ENCODE measurements at places on chromosomes 12 and 14. TPM values are rescaled to one million over a fixed set of nuclear protein-coding genes. Genes with fewer than 3 reads are reported as not detected.

- no peak overlapping the region for H3K27ac ChIP-seq
- H3K4me3 ChIP-seq = no peak overlapping the region
- H3K27me3 ChIP-seq = no peaks in the 10 kb centered on the region
- peaks cover 15% of the 10 kb centered on the region for H3K4me1 ChIP-seq
Measured at GRCh38 chr12:104602406-104602805, 145.7 kb downstream of the CHST11 start.

DNA sequence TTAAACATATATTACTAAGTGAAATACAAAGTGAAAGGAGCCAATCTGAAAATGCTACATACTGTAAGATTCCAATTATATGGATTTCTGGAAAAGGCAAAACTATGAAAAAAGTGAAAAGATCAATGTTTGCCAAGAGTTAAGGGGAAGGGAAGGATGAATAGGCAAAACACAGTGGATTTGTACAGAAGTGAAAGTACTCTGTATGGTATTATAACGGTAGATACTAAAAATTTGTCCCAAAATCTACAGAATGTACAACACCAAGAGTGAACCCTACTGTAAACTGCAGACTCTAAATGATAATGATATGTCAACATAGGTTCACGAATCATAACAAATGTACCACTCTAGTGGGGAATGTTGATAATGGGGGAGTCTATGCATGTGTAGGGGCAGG, 17.8 kb downstream of the EEA1 start:
- no peaks in the 10 kb centered on the region for H3K4me1 ChIP-seq
- no peak overlapping the region for H3K4me3 ChIP-seq
- H3K27me3 ChIP-seq = no peaks in the 10 kb centered on the region
- H3K36me3 ChIP-seq = no peaks in the 10 kb centered on the region

GRCh38 chr12:45290216-45290605, 74.3 kb downstream of the ANO6 start:
- peaks cover 2% of the 10 kb centered on the region for H3K4me1 ChIP-seq
- H3K36me3 ChIP-seq = no peaks in the 10 kb centered on the region
- H3K27ac ChIP-seq = peak overlapping the region; percentile 2

DNA sequence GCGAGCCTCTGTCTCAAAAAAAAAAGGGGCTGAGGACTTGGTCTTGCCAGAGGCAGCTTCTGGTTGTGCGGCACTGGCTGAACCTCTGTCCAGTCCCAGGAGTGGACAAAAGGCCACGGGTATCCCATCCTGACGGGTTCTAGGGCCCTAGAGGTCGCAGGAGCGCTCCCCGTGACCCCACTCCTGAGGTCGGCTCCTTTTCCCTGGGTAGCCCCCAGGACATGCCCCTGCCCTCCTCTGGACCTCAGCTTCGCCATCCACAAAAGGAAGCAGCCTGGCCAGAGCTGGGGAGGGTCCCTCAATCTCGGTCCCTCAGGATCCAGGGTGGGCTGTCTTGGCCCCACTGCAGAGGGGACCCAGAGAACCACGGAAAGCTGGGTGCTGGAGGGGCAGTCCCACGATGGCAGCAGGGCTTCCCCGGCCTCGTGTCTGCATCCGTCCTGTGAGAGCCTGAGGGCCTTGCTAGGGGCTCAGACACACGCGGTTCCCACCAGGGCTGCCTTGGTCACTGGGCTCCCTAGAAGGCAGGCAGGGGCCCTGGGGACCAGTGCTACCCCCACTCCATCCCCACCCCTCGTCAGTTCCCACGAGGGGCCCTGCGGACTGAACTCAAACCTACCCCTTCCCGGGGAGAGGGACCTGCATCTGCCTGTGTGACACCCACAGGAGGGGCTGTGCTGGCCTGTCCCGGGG, 31.1 kb downstream of the ASCL4 start:
- H3K36me3 ChIP-seq = no peaks in the 10 kb centered on the region
- no peak for DNase-seq
- H3K4me3 ChIP-seq = no peak overlapping the region
- H3K27me3 ChIP-seq = no peaks in the 10 kb centered on the region
- no peak overlapping the region for H3K27ac ChIP-seq
- H3K4me1 ChIP-seq = no peaks in the 10 kb centered on the region

DNA sequence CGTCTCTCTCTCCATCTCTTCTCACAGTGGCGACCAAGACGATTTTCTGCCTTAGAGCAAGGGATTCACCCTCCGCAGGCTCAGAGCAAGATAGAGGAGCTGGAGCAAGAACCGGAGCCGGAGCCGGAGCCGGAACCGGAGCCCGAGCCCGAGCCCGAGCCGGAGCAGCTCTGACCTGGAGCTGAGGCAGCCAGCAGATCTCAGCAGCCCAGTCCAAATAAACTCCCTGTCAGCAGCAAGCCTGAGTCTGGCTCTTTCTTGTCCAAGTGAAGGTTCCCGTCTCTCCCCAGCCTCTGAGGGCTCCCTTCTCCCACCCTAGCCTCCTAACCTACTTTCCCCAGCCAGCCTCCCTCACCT, 5.9 kb downstream of the LAG3 start:
- peak; percentile 59 for DNase-seq
- H3K27me3 ChIP-seq = no peaks in the 10 kb centered on the region
- no peak overlapping the region for H3K4me3 ChIP-seq
- H3K27ac ChIP-seq = peak overlapping the region; percentile 47

GRCh38 chr12:49332891-49333371, 4.1 kb downstream of the C1QL4 start:
- peaks cover 36% of the 10 kb centered on the region for H3K27me3 ChIP-seq
- H3K36me3 ChIP-seq = no peaks in the 10 kb centered on the region
- H3K4me1 ChIP-seq = peaks cover 11% of the 10 kb centered on the region
- H3K4me3 ChIP-seq = no peak overlapping the region
- H3K27ac ChIP-seq = no peak overlapping the region
- peak; percentile 3 for DNase-seq

DNA sequence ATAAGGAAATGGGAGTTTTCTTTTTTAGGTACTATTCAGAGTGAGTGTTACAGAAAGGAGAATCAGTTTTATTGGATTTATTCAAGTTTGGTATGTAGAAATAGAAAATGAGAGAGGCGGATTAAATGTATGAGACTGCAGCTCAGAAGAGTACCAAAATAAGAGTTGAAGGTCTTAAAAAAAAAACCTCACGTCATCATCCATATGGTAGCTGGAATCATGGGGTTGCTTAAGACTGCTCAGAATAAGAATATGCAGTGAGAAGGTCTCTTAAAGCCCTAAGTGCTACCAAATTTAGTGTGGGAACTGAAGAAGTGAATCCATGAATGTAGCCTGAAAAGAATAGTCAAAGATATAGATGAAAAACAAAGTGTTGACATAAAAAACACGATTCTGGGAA, 825.5 kb upstream of the SEL1L start:
- no peaks in the 10 kb centered on the region for H3K4me1 ChIP-seq
- no peak for DNase-seq
- H3K27me3 ChIP-seq = no peaks in the 10 kb centered on the region
- no peak overlapping the region for H3K27ac ChIP-seq
- no peak overlapping the region for H3K4me3 ChIP-seq

- H3K36me3 ChIP-seq = no peaks in the 10 kb centered on the region
- no peaks in the 10 kb centered on the region for H3K27me3 ChIP-seq
- no peak overlapping the region for H3K4me3 ChIP-seq
- H3K27ac ChIP-seq = no peak overlapping the region
- no peaks in the 10 kb centered on the region for H3K4me1 ChIP-seq
- DNase-seq = no peak
Measured at GRCh38 chr14:75667099-75667765, 6.2 kb downstream of the TTLL5 start.

- DNase-seq = peak; percentile 83
- H3K4me3 ChIP-seq = no peak overlapping the region
- no peaks in the 10 kb centered on the region for H3K36me3 ChIP-seq
- H3K27ac ChIP-seq = peak overlapping the region; percentile 94
- H3K4me1 ChIP-seq = peaks cover 47% of the 10 kb centered on the region
- no peaks in the 10 kb centered on the region for H3K27me3 ChIP-seq
Measured at GRCh38 chr12:45232756-45233372, 17.0 kb downstream of the ANO6 start.

DNA sequence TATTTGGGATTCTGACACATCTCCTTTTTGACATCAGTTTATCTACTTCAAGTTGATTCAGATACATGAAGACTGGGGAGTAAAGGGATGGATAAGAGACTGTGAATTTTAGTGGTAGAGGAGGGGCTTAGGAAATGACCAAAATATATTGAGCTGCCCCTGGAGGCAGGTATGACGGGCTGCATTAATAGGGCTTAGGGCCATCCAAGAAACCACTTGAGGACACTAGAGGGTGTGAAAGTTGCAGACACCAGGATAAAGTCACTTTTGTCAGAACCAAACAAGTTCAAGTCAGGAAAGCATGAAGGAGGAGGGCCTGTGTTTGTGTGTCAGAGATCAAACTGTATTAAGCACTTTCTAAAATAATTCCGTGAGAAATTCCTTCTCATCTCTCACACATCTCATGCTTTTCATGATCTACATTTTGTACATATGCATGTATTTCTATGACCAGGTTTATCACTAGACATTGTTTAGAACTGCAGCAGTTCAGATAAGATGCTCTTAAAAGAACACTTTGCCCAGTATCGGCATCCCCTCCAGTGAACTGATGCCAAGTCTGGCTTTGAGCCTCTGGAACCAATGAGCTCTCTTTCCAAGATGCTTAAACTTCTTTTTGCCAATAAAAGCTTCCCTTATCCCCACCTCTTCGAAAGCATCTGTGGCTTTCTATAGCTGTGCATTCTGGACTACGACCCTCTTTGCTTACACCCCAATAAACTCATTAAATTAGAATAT, 136.9 kb downstream of the SLC38A1 start:
- no peaks in the 10 kb centered on the region for H3K36me3 ChIP-seq
- DNase-seq = no peak
- H3K4me3 ChIP-seq = no peak overlapping the region
- peaks cover 14% of the 10 kb centered on the region for H3K4me1 ChIP-seq
- H3K27me3 ChIP-seq = no peaks in the 10 kb centered on the region

DNA sequence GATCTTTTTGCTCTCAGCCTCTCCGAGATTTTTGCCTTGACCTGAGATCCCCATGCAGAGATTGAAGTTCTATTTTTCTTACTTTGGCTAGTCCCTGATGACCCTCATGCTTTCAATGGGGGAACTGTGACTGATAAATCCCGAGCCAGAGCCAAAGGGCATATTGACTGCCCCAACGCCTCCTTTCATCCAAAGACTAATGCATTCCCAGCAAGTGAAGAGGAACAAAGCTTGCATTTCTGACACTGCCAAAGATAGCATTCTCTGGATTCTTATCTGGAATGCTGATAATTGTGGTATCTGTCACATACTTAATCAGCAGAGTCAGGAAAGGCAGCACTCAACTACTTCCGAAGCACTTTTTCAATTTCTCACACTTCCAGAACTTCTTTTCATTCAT, 152.3 kb upstream of the EGLN3 start:
- no peak overlapping the region for H3K4me3 ChIP-seq
- H3K27ac ChIP-seq = no peak overlapping the region
- peaks cover 10% of the 10 kb centered on the region for H3K4me1 ChIP-seq
- no peaks in the 10 kb centered on the region for H3K27me3 ChIP-seq
- no peak for DNase-seq

GRCh38 chr14:84006643-84007155, 1523.2 kb upstream of the FLRT2 start:
- H3K27ac ChIP-seq = no peak overlapping the region
- H3K27me3 ChIP-seq = no peaks in the 10 kb centered on the region
- H3K4me3 ChIP-seq = no peak overlapping the region

GRCh38 chr12:128286970-128287369, 20.0 kb downstream of the TMEM132C start:
- H3K4me1 ChIP-seq = peaks cover 10% of the 10 kb centered on the region
- no peak for DNase-seq
- H3K27me3 ChIP-seq = no peaks in the 10 kb centered on the region
- peaks cover 3% of the 10 kb centered on the region for H3K36me3 ChIP-seq
- H3K4me3 ChIP-seq = no peak overlapping the region
- H3K27ac ChIP-seq = peak overlapping the region; percentile 32

DNA sequence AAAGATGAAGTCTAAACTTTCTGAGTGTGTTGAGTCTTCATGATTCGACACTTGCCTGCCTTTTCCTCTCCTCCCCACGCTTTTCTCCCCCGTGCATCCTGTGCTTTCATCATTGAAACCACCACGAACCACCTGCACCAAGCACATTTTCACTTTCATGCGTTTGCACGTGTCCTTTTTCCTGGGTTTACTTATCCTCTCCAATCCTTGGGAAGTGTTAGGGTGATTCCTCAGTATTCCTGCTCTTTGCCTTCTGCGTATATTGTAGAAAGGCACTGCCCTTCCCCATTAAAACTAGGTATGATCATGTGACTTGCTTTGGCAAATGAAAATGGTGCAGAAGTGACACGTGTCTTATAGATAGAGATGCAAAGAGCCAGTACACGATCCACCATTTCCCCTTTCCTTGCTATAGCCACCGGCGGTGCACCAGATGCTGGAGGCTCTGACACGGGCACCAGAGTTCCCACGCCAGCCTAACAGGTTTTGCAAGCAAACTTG, 106.6 kb downstream of the BRMS1L start:
- H3K36me3 ChIP-seq = no peaks in the 10 kb centered on the region
- no peak overlapping the region for H3K27ac ChIP-seq
- H3K4me3 ChIP-seq = no peak overlapping the region
- H3K27me3 ChIP-seq = no peaks in the 10 kb centered on the region

- H3K27ac ChIP-seq = no peak overlapping the region
- H3K4me3 ChIP-seq = no peak overlapping the region
- no peak for DNase-seq
- no peaks in the 10 kb centered on the region for H3K27me3 ChIP-seq
- no peaks in the 10 kb centered on the region for H3K4me1 ChIP-seq
- no peaks in the 10 kb centered on the region for H3K36me3 ChIP-seq
Measured at GRCh38 chr12:66620688-66621087, 58.2 kb downstream of the GRIP1 start.

DNA sequence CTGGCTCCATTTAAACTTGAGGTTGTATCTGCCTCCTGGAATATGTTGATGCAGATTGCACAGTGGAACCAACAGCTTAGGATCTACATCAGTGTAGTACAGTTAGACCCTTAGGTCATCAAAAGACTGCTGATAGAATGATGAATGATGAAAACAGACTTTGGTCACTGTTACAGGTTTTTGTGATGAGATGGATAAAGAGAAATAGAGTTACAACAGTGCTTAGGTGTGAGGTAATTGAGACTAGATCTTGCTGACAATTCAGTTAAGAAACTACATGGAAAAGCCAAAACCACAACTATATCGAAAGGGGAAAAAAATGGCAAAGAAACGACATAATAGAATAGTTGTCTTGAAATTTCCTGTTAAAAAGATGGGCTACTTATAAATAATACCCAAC, 145.7 kb upstream of the LMNTD1 start:
- H3K4me3 ChIP-seq = no peak overlapping the region
- H3K36me3 ChIP-seq = no peaks in the 10 kb centered on the region
- H3K27me3 ChIP-seq = no peaks in the 10 kb centered on the region
- no peak for DNase-seq

GRCh38 chr12:117904051-117904450, 64.7 kb downstream of the KSR2 start:
- no peaks in the 10 kb centered on the region for H3K4me1 ChIP-seq
- H3K27ac ChIP-seq = no peak overlapping the region
- no peak overlapping the region for H3K4me3 ChIP-seq
- H3K27me3 ChIP-seq = no peaks in the 10 kb centered on the region

The LRP1-AS gene
- total RNA-seq = not detected

The P2RX7 gene
- total RNA-seq = 0.90 TPM

The ZDHHC22 gene
- 0.04 TPM for total RNA-seq

The NFYB gene
- 27.5 TPM for total RNA-seq

The HOXC13 gene
- total RNA-seq = 0.20 TPM

The SLC17A8 gene
- 0.40 TPM for total RNA-seq

The STON2 gene
- 22.7 TPM for total RNA-seq

The KRT6B gene
- not detected for total RNA-seq
